Retina (tissue), 1 donor: ENCODE measurements at places on chromosomes 3 and 15.
A peak's percentile ranks its signal among the peaks of the same experiment; 100 is the strongest.

DNA sequence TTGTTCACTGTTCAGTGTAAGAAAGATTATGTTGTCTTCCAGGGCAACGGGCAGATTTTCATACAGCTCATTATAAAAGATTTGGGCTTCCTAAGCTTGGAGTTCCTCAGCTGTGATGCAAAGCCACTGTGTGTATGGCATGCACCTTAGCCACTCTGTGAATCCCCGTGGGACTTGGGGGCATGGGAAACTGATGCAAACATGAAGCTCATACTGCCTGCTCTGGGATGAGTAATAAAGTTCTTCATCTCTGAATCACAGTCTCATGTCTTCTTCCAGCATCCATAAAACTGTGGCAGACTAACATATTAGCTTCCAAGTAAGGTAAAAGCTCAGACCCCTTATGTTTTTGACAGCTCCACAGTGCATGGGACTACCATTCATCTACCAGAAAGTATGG lies 154.3 kb upstream of the RORA start:
- no peak for DNase-seq

DNA sequence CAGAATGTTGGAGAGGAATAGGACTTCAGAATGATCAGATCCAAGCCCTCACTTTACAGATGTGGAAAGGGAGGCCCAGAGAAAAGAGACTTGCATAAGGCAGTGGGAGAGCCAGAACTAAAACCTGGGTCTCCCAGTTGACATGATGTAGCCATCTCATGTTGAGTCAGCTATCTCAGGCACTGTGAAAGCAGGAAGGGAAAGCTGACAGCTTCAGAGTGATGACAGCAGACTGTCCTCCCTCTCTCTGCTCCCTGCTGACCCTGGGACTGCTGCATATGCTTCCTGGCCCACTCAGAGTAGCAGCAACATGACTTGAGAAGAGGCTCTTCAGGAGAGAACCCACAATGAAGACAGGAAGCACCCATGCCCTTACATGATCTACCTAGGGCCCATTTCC lies 14.7 kb downstream of the FHIT start:
- DNase-seq: no peak

DNA sequence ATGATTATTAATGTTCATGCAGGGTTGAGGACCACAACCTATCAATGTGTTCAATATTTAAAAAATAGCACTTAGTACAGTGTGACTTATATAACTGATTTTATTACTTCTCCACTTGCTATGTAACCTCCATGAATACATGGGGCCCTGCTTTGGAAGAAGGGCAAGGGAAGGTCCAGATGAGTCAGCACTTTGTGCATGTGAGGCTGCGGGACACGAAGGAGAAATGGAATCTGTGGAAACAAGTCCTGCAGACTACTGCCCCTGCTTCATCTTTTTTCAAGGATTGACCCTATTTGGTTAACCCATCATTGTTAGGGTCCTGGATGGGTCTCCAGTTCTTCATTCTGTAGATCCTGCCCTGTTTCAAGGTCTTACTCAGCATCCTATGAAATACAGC lies 1.6 kb downstream of the NXPE3 start:
- DNase-seq: peak; percentile 8

DNA sequence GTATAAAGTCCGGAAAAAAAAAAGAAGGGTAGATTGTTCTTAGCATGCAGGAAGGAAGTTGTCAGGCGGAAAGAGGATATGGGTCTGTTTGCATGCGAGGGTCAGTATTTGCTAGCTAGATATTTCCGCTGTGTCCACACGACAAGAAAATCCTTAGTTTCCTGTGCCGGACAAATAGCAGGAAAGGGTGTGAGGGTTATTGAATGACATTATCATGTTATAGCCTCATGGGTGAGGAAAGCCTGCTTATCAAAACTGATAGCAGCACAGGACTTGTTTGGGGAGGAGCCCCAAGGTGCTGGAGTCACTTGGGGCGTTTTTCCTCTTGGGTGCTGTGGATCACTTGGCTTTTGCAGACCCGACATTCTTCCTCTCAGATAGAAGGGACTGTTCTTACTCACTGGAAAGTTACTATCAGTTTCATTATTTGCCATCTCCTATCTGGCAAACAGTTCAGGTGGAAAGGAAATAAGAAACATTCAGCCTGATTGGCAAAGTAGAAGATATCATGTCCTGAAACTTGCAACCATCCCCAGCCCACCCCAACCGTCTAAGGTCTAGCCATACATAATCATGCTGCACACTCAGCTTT lies 127.2 kb upstream of the DPH6 start:
- DNase-seq: no peak

DNA sequence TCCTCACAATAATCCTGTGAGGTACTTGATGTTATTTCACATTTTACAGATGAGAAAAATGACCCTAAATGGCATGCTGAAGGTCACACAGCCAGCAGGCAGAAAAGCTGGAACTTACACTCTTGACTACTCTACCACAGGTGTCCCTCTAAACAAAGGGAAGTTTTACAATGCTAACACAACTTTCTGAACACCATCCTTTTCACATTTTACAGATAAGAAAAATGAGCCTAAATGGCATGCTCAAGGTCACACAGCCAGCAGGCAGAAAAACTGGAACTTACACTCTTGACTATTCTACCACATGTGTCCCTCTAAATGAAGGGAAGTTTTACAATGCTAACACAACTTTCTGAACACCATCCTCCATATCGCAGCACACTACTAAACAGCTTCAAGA lies 35.6 kb downstream of the TMCC1 start:
- no peak for DNase-seq

DNA sequence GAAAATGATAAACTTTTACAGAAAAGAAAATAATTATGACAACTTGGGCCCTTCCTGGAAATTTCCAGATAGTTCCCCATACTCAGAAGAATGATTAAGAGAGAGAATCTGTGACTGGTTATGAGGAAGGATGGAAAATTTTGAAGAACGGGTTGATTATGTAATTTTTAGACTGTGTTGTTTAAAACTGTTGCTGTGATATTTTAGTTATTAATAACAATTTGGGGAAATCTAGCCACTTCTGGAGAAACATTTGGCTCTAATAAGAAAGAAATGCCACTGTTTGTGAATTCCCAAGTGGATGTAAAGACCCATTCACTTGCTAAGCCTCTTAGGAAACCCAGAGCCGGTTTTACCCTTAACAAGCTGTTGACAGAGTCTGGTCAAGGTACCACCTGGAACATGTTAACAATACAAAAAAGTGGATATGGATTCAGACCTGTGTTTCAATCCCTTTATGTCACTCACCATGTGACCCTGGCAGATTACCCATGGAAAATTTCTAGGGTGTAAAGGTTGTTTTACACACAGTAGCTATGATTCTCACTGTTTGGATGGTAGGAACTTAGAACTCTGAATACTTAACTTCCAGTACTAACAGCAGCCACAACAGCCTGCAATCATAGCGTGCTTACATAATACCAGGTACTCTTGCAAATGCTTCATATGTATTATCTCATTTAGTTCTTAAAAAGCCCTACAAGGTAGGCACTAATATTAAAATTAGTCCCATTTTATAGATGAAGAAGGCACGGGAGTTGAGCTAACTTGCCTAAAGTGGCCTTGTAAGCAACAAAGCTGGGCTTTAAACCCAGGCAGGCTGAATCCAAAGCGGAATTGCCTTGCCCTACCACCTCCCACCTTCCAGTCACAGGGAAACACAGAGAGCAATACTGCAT lies 32.0 kb downstream of the ZBTB38 start:
- DNase-seq: no peak
